ENCODE measurements at places on chromosomes 6 and 20.

DNA sequence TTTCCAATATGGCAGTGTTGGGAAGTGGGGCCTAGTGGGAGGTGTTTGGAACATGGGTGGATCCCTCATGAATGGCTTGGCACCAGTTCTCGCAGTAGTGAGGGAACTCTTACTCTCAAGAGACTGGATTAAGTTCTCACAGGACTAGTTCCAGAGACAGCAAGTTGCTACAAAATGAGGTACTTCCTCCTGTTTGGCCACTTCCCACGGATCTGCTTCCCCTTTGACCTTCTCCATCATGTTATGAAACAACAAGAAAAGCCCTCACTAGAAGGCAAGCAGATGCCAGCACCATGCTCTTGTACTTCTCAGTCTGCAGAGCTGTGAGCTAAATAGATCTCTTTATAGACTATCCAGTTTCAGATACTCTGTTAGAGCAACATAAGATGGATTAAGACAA, 3.1 kb downstream of the RSPH3 start:
- DNase-seq = no peak

GRCh38 chr6:49300443-49300842, 162.6 kb downstream of the MMUT start:
- DNase-seq = no peak

GRCh38 chr6:161439093-161439492, 165.2 kb upstream of the AGPAT4 start:
- no peak for DNase-seq

DNA sequence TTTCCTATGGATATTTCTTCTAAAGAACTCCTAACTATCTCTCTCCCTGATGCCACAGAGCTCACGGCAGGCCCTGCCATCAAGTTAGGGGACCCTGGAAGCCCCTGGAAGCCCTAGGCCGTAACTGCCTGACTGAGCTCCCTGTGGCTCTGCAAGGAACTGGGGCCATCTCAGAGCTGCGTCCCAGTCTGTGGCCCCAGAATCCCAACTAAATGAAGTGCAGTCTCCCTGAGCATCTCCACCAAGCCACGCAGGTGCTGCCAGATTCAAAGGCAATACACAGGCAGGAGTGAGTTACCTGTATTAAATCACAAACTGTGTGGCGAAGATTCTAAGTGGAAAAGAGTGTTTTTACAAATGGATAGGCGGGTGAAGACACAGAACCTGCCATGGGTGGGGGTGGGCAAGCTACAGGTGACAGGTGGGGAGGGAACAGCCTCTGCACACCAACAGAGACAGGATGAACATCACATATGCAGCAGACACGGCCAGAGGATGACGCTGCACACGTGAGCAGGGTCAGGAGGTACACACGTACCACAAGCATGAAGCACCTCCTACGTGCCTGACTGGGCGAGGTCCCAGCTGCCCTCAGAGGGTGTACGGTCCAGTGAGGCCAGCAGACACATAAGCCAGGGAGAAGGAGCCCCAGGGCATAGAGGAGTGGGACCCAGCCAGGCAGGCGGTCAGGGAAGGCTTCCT, 358.5 kb downstream of the ZFAND3 start:
- DNase-seq = no peak

- no peak for DNase-seq
Measured at GRCh38 chr6:45196121-45196520, 132.0 kb upstream of the RUNX2 start.

DNA sequence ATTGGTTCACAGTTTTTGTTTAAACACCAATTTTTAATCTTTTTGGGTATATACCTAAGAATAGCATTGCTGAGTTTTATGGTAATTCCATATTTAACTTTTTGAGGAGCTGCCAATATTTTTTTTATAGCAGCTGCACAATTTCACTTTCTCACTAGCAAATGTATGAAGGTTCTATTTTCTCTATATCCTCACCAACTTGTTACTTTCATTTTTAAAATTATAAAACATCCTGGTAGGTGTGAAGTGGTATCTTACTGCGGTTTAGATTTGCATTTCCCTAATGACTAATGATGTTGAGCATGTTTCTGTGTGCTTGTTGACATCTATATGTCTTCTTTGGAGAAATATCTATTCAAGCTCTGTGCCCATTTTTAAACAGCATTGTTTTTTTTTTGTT, 452.1 kb downstream of the GRIK2 start:
- DNase-seq = no peak

- DNase-seq = no peak
Measured at GRCh38 chr20:18853946-18854646, 40.5 kb downstream of the SCP2D1 start.

GRCh38 chr6:36851149-36851614, 11.9 kb upstream of the CPNE5 start:
- peak; percentile 23 for DNase-seq

GRCh38 chr6:31750411-31751022, 10.7 kb downstream of the MSH5 start:
- no peak for DNase-seq

- no peak for DNase-seq
Measured at GRCh38 chr20:41938353-41938752, 320.2 kb upstream of the CHD6 start.

DNA sequence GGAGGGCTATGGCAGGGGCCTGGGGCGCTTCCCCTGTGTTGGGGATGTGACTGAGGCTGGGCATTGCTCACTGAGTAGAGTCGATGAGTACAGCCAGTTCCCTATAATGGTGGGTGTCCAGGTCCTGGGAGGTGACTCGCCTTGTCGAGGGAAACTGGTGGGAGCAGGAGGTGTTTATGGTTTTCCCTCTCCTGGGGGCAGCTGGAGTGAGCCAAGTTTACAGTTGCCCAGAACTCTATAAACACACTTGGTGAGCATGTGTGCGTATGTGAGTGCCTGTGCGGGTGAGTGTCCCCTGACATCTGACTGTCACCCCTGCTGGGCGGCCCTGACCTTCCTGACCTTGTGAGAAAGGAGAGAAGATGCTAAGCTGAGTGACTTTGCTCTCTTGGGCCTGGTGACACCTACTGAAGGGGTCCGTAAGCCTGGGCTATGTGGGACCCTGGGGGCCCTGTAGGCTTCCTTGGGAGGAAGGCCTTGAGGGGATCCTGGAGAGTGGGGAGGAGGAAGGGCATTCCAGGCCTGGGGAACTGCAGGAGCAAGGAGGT, 65.9 kb downstream of the VEGFA start:
- no peak for DNase-seq

DNA sequence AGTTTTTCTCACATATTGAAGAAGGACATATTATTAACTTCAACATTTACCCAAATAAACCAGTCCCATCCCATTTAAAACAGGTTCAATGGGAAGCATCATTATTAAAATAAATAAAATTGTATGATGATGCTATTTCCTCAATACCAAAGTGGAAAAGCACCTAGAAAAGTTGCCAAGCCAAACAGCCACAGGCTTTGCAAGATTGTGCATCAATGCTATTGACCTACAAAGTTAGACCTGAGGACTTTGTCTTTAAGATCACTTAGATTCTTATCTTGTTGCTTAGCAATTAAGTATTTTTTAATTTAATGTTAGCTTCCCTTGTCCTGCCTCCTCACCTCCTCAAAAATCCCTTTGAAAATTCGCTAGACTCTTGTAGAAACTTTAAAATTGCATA, 132.1 kb downstream of the SAMD5 start:
- no peak for DNase-seq

GRCh38 chr6:52251113-52251512, 6.8 kb upstream of the IL17F start:
- no peak for DNase-seq

DNA sequence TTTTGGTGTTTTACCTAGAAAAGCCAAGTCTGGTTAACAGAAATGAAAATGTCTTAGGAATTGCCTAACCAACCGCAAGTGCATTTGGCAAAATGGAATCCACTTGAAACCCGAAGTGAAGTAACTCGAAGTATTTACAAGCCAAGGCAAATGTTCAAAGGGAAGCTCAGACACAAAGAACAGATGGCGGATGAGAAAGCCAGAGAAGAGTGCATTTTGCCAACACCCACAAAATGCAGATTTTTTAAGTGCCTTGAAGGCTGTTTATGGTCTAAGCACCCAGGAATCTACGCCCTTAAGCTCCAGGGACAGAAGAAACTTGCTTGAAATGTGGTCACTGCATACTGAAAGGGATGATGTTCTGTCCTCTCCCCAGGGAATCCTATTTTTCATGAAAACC, 70.0 kb upstream of the TBXT start:
- DNase-seq = no peak

DNA sequence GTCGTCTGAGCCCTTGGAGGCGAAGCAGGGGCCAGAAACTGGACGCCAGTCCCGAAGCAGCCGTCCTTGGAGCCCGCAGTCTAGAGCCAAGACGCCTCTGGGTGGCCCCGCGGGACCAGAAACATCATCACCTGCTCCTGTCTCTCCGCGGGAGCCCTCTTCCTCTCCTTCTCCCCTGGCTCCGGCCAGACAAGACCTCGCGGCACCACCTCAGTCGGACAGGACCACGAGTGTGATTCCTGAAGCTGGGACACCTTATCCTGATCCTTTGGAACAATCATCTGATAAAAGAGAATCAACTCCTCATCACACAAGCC, 416 bp downstream of the RSPH4A start:
- peak; percentile 15 for DNase-seq

DNA sequence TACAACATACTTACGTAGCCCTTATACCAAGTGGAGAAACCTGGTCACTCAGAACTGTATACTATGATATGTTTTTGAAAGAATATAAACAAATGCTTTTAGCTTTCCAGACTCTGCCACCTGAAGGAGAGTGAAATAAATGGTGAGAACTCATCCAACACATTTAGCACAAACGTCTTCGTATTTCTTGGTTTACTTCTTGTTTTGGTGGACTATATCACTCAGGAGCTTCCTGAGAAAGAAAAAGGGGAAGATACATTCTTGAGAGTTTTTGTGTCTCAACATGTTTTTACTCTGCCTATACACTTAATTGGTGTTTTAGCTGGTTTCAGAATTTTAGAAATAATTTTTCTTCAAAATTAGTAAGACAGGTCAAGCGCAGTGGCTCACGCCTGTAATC, 19.4 kb upstream of the CTAGE9 start:
- no peak for DNase-seq

GRCh38 chr20:59071216-59071615, 28.6 kb upstream of the PRELID3B start:
- DNase-seq = no peak

GRCh38 chr6:139156102-139156501, 21.2 kb downstream of the HECA start:
- DNase-seq = no peak

DNA sequence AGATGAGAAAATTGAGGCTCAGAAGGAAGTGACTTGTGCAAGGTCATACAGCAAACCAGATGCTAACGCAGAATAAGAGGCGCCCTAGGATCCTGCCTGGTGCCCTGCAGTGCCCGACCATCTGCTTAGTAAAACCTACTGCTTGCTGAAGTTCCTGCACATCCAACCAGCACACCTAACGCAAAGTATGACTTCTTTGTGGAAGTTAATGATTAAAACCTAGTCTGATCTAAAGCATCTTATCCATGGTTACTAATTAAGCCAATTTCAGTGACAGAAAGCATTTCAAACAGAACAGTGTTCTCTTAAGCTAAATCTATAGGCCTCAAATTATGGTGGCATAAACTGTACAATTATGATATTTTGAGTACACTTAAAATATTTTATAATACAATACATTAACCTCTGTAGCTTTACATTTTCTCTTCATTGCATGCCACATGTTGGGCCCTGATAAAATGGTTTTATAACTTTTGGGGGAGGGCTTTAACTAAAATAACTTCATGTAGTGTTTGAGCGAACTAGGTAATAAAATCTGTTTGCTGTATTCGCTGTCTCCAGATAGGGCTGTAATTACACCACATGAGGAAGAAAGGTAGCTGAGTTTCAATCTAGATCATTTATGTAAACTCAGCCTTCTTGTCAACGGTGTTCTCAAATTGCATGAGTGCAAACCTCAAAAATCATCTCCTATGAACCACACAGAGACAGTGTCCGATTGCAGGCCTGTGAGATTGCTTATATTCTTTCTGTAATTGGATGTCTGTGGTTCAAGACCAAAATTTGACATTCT, 37.5 kb upstream of the BEND3 start:
- no peak for DNase-seq

DNA sequence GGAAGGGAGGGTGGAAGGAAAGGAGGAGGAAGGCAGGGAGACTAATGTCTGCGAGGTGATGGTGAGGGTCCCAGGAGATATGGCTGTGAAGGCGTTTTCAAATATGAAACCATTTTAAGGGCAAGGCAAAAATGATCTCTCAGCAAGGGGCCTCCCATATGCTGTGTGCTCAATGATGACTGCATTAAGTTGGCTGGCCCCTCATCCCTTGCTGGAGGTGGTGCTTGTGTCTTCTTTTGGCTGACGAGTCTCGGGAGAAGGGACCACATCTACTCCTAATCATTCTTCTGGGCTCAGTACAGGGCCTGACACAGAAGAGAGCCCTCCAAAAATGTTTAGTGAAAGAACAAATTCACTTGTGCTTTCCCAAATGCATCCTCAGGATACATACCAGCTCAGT, 23.0 kb upstream of the MRPS18A start:
- no peak for DNase-seq

DNA sequence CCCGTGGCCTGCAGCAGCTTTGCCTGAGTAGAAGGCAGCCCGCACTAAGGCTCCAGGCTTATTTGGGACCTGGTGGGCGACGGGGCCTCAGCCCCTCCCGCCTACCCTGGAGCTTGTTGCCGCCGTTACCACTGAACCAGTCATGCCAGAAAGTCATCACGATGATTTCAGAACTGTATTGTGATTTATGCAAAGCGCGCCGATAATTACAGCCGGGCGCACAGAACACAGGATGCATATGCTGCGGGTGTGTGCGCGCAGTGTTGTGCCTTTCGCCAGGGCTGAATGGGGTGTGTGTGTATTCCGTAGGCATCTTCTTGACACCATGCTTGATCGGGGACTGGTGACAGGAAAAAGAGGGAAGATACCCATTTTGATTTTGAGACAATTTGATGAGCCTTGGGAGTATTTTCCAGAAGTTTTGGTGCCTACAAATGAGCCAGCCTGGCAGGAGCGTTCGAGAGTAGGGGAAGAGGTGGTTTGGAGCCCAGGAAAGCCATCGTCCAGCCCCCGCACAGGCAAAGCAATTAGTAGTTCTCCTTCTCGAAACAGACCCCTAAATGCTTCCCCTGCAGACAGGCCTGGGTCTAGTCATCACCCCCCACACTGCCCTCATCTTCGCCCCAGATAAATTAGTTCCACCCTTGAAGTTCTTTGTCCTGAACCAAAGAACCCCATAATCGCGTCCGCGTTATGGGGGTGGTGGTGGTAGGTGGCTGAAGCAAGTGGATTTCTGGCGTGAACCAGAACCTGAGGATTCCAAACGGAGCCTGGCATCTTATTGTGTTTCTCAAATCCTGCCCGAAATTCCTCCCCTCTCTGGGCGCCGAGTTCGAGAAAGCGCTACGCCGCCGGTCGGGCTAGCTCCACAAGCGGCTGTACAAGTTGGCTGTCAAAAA, 1.9 kb upstream of the NR2E1 start:
- DNase-seq = peak; percentile 9

GRCh38 chr6:136226027-136226673, 24.0 kb downstream of the MTFR2 start:
- DNase-seq = peak; percentile 33

GRCh38 chr6:158744986-158745430, 74.2 kb downstream of the EZR start:
- DNase-seq = no peak

Data from activated CD4-positive, alpha-beta T cell treated with anti-CD3 and anti-CD28 coated beads, Interleukin-2, amount 50 U/mL, for 48 hours (primary cell).